ENCODE measurements at places on chromosomes 6 and 20.

- no peak for DNase-seq
These were observed 70.9 kb downstream of the LCA5 start for GRCh38 chr6:79466207-79466834.

- no peak for DNase-seq
These were observed 891.4 kb downstream of the TFAP2A start for GRCh38 chr6:9523462-9523861.

DNA sequence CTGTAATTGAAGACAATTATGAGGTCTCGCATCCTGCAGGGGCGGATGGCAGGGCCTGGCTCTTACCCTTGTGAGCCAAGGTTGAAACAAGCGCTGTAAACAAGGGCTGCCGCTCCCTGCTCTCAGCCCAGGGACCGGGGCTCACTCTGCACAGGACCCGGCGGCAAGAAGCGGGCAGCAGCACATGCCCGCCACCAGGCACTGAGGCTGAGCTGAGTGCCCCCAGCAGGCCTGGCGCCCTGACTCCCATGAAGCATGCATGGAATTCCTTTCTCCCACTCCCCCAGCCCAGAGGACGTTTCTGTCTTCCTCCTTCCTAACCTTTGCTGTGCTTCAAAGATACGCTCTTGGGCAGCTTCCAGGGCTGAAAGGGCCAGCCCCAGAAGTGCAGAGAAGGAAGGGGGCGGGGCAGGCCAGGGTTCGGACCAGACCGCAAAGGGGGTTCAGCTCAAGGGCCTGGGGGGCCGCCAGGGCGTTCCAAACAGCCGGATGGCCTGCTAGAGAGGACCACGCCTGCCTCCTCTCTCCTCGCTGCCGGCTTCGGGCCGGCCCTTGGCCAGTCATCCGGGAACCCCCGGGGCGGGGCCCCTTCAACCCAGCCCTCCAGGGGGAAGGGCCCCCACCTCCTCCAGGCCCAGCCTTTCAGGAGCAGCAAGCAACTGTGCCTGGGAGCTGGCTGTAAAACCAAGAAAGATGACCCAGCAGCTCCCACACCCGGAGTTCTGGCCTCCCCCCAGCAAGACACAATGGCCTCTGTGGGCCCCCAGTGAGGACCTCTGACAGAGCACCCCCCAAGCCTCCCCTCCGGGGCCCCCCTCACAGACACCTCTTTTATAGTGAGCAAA, 109.9 kb downstream of the NOL4L start:
- no peak for DNase-seq

DNA sequence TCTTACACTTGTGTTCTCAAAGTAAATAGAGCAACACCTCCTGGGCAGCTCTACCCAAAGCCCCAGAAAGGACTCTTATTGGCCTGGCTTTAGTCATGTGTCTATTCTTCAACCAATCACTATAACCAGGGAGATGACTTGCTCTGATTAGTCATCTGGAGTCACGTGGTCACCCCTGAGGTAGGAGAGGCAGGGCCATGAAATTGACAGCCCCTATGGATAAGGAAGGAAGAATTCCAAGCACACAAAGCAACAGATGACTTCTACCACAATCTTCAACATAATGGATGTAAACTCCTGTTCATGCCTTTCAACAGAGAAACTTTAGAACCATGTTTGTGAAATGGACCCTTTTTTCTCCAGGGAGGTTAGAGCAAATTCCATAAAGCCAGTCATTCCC, 24.6 kb upstream of the EYA2 start:
- no peak for DNase-seq

DNA sequence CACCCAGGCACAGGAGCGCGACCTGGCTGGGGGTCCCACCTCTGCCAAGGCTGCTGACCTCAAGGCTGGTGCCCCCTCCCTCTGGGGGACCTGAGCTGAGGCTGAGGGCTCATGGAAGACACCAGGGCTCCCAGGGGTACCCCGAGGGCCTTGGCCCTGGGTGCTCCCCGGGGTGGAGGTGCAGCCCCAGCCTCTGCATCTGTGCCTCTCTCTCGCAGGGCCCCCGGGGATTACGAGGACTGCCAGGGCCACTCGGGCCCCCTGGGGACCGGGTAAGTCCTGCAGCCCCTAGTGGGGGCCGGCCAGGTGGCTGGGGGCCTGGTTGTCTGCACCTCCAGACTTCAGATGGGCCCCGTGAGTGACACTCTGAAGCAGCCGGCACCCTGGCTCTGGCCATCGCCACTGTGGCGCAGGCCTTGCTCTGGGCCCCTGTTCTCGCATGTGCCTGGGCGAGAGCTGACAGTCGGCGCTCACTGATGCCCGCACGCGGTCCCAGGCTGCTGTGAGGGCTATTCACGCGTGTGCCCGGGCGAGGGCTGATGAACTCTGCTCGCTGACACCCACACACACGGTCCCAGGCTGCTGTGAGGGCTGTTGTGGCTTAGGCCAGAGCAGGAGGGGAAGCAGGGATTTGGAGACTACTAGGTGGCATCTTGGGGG, 9.3 kb downstream of the COL9A3 start:
- DNase-seq, result no peak

- DNase-seq, result no peak
These were observed 30.8 kb downstream of the METTL24 start for GRCh38 chr6:110327391-110327790.

DNA sequence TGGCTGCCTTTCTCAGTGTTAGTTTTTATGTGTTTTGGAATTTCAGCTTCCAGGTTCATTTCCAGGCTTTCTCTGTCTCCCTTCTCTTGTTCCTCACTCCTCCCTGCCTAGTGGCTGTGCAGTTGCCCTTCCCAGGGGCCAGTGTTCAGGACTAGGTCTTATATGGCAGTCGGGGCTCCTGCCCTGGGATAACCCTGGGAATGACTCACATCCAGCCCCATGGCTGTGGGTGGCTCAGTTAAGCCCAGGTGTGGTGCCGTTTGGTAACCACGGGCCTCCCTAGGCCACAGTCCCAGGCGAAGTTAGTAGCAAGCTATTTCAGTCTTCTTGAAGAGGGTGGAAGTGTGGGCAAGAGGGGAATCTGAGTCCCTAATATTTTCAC, 57.4 kb upstream of the DDR1 start:
- DNase-seq, result no peak

- no peak for DNase-seq
These were observed 6.5 kb upstream of the BNIP5 start for GRCh38 chr6:36343109-36343680.

- no peak for DNase-seq
These were observed 116.8 kb upstream of the SUPT3H start for GRCh38 chr6:45494416-45495135.

DNA sequence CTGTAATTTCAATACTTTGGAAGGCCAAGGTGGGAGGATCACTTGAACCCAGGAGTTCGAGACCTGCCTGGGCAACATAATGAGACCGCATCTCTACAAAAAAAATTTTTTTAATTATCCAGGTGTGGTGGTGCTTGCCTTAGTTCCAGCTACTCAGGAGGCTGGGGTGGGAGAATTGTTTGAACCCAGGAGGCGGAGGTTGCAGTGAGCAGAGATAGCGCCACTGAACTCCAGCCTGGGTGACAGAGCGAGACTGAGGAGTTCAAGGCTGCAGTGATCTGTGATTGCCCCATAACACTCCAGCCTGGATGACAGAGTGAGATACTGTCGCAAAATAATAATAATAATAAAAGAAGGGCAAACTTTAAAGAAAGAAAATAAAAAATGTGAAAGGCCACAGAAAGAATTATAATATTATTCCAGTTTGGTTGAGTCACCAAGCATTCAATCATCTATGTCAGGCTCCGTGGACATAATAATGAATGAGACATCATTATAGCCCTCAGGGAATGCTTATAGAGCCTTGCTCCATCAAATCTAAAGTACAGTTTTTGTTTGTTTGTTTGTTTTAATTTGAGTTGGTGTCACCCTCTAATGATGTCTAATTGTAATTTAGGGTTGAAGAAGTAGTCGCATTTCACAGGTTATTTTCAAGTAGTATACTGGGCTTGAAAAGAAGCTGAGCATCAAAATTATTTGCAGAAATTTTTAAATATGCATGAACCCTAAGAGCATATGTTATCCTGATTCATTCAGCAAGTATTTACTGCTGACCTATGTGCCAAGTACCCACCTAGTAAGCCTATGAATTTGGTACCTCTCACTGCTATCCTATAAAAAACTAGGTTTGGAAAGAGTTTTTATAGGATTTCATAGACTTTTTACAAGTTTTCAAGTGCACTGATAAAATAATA, 15.1 kb downstream of the GLYATL3 start:
- no peak for DNase-seq
